ENCODE measurements at places on chromosomes 4 and X.

GRCh38 chrX:11998944-11999343 is 139.3 kb upstream of the FRMPD4 start:
- DNase-seq = no peak

DNA sequence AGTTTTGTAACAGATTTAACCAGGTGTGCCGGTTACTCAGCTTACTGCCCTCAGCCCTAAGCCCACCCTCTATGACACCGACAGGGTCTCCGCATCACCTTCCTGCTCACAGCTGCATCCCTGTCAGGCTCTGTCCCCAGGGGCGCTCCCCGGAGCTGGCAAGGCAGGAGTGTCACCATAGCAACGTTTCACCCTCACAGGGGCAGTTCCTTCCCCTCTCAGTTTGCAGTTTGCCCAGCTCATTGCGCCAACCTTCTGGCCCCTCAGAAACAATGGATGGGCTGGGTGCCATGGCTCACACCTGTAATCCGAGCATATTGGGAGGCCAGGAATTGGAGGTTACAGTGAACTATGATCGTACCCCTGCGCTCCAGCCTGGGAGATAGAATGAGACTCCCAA is 42.6 kb downstream of the RGS12 start:
- DNase-seq = no peak

GRCh38 chr4:24971192-24971591 is 58.4 kb upstream of the CCDC149 start:
- no peak for DNase-seq

DNA sequence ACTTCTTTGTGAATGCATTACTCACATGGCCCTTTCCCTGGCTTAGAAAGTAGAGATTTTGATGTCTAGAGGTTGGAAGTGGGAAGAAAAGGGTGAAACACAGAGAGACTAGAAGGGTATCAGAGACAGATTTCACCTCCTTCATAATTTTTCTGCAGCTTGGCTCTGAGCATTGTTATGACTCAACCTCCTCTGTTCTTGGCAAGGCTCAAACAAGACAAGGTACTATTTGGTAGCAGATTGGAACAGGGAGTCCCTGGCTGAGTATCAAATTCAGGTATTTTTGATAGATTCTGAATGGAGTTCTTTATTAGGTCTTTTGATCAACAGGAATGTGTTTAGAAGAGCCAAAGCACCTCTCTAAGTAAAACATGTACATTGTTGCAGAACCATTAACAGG is 146.3 kb upstream of the CHRDL1 start:
- DNase-seq = no peak

DNA sequence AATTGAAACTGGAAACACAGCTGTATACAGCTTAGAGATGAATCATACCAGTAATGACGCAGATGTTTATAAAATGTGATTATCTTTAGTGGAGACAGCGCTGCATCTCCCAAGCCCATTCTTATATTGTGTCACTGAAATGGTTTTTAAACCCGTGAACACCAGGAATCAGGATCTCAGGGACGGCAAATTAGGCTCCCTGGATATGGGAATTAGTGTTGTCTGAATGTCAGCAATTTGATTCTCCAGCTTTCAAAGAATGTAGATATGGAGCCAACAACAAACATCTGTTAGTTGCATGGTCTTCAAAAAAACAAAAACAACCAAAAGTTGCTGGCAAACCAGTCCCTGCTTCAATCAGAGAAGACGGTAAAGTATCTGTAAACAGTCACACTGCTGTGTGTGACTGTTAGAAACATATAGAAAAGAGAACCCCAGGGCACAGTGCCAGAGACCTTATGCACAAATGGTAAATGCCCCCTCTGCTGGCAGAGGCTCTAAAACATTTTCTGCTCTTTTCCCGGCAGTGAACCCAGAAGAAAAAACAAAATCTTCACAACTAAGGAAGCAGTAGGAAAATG is 351.9 kb upstream of the FTHL17 start:
- no peak for DNase-seq

DNA sequence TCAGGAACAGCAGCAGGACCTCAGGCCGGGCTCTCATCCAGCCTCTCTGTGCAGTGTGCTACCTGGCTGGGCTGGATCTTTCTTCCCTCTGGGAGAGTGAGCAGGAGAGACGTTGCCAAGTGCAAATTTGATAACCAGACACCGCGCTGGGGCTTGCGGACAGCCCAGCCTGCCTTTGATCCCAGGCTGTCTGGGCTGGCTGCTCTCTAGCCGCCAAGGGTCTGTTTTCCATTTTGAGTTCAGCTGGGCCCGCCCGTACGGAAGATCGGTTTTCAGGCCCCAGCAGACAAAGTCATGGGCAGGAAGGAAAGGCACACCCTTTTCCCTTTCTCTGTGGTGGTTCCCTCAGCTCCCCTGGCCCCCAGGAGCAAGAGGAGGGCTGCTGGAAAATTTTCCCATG is 90.2 kb downstream of the CPZ start:
- DNase-seq = no peak

GRCh38 chr4:105990933-105991332 is 95.7 kb downstream of the NPNT start:
- no peak for DNase-seq

- DNase-seq = no peak
These were observed 227.8 kb downstream of the STIM2 start for GRCh38 chr4:27088491-27088890.

DNA sequence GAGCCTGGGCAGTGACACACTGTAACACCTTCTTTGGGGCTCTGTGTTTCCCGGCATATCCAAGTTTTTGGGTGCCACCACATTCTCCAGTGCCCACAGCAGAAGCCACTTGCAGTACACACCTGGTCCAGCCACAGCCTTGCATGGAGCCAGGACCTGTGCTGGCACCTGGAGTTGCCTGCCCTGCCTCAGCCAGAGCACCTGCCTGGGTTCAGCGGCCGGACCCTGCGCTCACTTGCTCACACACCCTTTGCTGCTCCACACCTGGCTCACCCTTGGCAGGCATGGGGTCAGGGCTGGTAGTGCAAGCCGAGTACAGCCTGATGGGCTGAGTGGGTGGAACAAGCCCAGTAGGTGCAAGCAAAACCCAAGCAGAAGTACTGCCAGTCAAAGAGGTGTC is 1511.1 kb downstream of the TECRL start:
- DNase-seq = no peak

DNA sequence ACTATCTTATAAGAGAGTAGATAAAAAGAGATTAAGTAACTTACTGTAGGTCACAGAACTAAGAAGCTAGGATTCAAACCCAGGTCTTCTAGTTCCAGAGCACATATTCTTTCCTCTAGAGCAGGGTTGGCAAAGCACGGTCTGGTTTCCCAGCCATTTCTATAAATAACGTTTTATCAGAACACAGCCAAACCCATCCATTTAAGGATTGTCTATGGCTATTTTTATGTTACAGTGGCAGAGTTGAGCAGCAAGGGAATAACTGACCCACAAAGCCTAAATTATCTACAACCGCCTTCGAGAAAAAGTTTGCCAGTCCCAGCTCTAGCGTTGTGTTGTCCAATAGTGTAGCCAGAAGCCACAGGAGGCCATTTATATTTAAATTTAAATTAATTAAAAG is 7.5 kb downstream of the TMEM144 start:
- DNase-seq = no peak

DNA sequence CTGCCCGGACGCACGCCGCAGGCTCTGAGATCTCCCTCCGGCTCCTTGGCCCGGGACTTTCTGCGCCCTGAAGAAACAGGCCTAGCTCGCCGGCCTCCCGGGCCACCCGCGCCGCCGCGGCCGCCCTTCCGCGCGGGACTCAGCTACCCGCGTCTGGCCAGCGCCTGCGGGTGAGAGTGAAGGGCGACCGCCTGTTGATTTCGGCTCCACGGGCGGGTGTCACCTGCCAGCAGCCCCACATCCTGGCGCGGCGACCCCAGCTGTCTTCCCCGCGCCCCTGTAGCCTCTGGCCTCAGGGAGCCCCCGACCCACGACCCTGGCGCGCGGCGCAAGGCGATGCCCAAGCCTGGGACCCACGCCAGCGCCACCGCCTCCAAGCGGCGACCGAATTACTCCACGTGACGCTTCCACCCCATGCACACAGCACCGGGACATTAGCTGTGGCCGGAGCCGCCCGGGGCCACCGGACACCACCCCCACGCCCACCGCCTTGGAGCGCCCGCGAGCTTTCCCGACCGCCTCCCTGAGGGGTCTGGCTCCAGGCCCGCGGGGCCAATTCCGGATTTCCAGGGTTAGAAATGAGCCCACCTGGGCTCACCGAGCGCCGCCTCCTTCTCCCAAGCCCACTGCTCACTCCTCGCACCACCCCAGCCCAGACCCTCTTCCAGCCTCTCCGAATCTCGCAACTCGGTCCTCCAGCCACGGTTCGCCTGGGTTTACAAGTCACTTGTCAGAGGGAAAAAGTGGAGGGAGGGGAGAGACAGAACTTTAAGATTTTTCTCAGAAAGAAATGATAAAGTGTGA is 10.2 kb downstream of the ARX start:
- DNase-seq = no peak

GRCh38 chrX:52933976-52934703 is 24.2 kb downstream of the FAM156A start:
- no peak for DNase-seq

GRCh38 chr4:120683897-120684540 is 238.5 kb downstream of the PRDM5 start:
- no peak for DNase-seq

DNA sequence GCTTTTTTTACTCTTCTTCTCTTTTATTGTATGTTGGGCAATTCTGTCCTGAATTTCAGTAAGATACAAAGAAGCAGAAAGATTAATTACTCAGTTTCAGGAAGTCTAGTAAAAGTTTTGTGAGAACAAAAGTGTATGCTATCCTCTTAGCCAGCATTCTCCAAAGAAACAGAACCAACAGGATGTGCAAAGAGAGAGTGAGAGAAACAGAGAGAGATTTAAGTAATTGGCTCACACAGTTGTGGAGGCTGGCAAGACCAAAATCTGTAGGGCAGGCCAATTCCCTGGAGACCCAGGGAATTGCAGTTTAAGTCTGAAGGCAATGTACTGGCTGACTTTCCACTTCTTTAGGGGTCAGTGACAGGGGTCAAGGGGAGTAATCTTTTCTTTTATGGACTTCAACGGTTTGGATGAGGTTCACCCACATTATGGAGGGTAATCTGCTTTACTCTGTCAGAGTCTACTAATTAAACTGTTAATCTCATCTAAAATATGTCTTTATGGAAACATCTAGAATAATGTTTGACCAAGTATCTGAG is 59.2 kb upstream of the SLC39A8 start:
- no peak for DNase-seq

- no peak for DNase-seq
These were observed 257.9 kb downstream of the PCDH18 start for GRCh38 chr4:137274404-137274803.

- DNase-seq = no peak
These were observed 255.1 kb upstream of the GK2 start for GRCh38 chr4:79663141-79663540.

- DNase-seq = no peak
These were observed 28.8 kb downstream of the AMELX start for GRCh38 chrX:11321986-11322385.

- DNase-seq = no peak
These were observed 184.9 kb upstream of the PCDH7 start for GRCh38 chr4:30535255-30535654.

DNA sequence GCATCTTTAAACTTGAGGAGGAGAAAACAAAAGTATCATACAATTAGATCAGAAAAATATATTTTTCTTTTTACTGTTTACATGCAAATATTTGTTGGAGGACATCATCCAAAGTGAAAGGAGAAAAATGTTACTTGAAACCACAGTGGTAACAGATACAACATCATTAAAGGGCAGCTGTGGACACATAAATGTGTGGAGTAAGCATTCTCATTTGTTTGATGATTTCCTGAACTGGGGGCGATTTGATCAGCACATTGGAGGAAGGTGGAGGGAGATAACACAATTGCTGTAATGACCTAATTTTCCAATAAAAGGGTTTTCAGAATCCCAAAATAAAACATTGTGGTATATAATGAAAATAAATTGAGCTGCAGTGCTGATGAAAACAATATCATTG is 314.5 kb upstream of the HS3ST1 start:
- no peak for DNase-seq

GRCh38 chr4:86769794-86770193 is 79.4 kb downstream of the SLC10A6 start:
- no peak for DNase-seq

- no peak for DNase-seq
These were observed 24.0 kb downstream of the PLRG1 start for GRCh38 chr4:154526151-154526550.

GRCh38 chr4:28709891-28710290 is 1849.2 kb downstream of the STIM2 start:
- no peak for DNase-seq

GRCh38 chr4:105296672-105297071 is 150.0 kb downstream of the TET2 start:
- DNase-seq = no peak

DNA sequence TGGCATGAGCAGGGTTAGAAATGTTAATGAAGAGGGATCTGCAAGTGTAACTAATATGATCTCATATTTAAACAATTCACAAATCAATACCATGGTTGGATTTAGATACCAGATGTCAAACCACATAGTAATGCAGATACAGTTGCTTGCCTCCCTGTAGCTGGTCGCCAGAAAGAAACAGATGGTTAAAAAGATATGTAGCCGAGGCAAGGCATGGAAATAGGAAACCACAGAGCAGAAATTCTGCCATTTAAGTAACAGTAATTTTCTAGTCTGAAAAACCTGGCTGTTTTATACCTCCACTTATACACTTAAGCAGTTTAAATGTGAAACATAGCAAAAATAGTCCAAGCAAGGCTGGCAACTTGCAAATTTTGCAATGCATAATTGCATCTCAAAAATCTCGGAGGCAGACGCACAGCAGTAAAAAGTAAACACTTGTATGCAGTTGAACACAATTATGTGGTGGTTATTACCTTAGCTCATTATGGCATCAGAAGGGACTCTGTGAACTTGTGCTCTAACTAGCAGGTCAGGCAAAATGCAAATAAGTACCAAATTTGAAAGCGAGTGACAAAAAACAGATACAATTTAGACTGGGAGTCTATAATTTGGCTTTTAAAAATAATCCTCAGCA is 126.8 kb downstream of the NAA11 start:
- no peak for DNase-seq

DNA sequence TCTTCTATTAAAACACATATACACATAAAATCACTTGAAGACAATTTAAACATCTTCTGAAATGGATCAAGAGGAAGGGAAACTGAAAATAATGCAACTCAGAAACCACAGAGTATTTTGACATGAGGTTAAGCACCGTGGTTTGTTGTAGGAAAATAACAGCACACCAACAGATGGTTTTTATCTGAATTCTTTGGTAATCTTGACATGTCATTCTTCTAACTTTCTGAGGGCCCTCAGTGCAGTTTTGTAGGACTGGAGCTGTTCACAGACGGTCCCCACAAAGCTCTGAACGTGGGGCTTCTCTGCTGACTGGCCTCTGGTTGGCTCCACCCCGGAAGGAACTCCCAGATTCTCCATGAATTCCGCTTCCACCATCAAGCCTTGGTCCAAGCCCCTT is 16.0 kb upstream of the TLR8 start:
- no peak for DNase-seq

DNA sequence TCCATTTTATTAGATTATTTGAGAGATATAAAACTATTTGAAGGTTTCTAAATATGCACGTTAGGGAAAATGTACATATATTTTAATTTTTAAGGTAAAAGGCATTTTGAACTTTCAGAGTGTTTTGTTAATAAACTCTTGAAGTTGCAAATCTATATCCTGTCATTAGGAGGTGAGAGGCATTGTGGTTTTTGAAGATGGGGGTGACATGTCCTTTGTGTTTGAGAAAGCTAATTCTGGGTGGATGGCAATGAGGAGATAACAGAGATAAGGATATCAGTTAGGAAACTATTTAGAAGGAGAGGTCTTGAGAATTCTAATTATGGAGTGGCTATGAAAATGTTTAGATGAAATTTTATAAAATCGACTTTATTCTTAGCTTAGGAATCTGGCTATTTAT is 6.1 kb downstream of the STIM2 start:
- no peak for DNase-seq

- no peak for DNase-seq
These were observed 2.9 kb upstream of the NWD2 start for GRCh38 chr4:37241647-37242046.

All from T-helper 9 cell (primary cell).